ENCODE measurements at places on chromosomes 1 and 21.

GRCh38 chr1:27594564-27595510 lies 9.1 kb downstream of the AHDC1 start:
- no peak for DNase-seq

- no peak for DNase-seq
Measured at GRCh38 chr1:11847667-11848372, at the start of gene NPPA. NPPA (minus strand) TSS chr1:11847783; CDS start chr1:11847684, 99 bp downstream.

GRCh38 chr1:77948841-77949424 lies 29.9 kb downstream of the FUBP1 start:
- DNase-seq, result no peak

DNA sequence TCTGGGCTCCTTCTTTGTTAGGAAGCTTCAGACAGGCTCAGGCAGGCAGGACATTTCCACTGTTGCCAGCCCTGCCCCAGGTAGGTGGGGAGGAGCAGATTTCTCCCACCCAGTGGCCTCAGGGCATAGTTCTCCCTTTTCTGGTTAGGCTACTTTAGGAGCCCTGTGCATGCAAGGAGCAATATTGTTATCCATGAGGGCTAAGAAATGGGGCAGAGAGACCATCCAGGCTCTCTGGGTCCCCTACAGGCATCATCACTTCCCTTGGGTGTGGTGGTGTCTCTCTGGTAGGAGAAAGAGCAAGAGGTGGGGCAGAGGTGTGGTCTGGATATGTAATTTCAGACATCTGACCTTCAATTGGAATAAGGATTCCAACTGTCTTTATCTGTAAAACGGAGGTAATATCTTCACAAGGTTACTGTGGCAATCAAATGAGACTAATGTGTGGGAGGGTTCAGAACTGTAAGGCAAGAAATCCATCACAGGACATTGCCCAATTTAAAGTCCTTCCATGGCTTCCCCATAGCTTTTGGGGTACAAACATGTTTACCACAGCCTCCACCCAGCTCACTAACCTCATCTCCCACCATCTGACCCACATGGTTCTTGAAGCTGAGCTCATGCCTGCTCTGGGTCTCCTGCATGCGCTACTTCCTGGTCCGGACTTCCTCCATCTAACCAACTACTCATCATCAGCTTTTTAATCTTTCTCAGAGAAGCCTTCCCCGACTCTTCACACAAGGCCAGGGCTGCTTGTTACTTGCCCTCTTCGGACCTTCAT lies 26.1 kb downstream of the PCAT6 start:
- no peak for DNase-seq

DNA sequence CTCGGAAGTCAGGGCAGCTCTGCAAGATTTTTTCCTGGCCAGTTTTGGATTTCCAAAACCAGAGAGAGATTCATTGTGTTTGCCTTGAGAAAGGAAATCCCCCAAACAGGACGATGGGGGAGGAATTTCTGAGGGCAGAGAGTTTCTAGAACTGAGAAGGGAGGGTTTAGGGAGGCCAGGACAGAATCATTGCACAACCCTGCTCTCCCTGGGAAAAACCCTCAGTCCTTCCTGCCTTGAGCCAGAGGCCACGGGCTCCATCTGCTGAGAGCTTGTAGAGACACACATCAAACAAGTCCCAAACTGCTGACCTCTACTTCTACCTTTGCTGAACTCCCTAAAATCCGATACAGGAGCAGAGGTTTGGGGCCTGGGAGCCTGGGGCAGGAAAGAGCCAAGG lies 99.7 kb downstream of the NMNAT2 start:
- DNase-seq, result peak; percentile 56

DNA sequence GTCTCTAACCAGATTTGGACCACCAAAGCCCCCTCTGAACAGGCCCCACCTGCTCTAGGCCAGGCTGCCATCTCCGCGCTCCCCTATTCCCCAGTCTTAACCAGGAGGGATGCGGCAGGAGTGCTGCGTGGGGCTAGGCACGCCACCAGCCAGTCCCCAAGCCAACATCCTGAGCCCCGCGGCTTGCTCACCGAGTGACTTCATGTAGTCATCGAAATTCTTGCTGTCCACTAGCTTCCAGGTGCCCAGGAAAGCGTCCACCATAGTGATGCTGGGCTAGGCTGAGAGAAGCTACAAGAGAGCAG lies 173 bp downstream of the FABP3 start:
- no peak for DNase-seq

GRCh38 chr1:103191327-103191726 lies 83.0 kb upstream of the COL11A1 start:
- no peak for DNase-seq

GRCh38 chr1:174966008-174966572 lies 33.7 kb upstream of the CACYBP start:
- DNase-seq, result no peak
